ENCODE measurements at places on chromosomes 7 and 10.

DNA sequence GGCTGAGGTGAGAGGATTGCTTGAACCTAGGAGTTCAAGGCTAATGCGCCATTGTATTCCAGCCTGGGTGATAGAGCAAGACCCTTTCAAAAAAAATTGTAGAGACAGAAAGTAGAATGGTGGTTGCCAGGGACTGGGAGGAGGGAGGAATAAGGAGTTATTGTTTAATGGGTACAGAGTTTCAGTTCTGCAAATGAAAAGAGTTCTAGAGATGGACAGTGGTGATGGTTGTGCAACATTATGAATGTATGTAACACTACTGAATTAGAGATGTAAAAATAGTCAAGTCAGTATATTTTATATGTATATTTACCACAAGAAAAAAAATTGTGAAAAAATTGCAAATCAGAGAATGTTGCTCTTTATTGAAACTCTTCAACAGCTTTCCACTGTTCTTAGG lies 266.5 kb upstream of the NPY start:
- DNase-seq, result no peak

DNA sequence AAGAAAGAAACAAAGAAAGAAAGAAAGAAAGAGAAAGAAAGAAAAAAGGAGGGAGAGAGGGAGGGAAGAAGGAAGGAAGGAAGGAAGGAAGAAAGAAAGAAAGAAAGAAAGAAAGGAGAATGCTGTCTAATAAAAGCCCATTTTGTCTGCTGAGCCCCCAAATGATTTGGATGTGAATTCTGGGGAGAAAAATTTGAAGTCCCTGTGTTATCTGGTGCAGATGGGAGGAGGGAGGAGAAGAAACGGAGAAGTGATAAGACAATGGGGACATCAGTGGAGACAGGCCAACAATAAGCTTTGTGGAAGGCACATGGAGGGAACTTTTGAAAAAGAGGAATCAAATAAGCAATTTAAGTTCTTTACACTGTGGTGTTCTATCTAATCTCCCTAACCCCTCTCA lies 24.6 kb upstream of the TMEM273 start:
- DNase-seq, result no peak

GRCh38 chr10:75665707-75666106 lies 234.3 kb downstream of the LRMDA start:
- DNase-seq, result no peak

GRCh38 chr7:75739796-75740672 lies 1.3 kb upstream of the HIP1 start:
- DNase-seq, result peak; percentile 54

DNA sequence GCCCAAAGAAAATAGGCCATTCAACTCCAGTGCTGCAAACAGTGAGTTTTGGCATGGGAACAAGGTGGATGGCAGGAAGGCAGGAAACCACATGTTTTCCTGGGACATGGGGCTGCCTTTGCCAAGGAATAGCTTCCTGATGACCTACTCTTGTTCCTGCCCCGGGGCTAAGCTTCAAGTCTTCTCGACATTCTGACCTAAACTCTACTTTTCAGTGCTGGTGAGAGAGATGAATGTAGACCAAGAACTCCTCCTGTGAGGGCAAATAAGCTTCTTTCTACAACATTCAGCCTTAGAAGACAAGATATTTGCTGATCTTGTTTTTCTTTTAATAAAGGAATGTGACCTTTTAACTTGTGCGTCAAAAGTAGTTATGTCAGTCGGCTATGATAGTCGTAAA lies 199.0 kb downstream of the GPR37 start:
- DNase-seq, result peak; percentile 10

DNA sequence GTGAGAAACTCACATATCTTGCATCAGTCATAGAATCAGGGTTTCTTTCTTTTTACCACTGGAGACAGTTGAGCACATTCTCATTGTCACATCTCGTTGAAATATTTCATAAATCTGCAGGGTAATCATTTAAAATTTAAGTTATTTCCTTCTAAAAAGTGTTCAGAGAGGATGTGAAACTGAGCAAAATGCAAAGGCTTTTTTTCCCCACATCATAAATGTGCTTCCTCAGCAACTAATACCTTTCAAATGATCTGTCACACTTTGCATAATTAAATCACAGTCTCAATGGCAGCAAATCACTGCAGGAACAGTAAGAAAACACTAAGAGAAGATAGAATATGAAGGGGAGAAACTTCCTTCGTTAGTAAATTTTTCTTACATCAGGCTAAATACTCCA lies 187.5 kb downstream of the EVX1 start:
- no peak for DNase-seq

DNA sequence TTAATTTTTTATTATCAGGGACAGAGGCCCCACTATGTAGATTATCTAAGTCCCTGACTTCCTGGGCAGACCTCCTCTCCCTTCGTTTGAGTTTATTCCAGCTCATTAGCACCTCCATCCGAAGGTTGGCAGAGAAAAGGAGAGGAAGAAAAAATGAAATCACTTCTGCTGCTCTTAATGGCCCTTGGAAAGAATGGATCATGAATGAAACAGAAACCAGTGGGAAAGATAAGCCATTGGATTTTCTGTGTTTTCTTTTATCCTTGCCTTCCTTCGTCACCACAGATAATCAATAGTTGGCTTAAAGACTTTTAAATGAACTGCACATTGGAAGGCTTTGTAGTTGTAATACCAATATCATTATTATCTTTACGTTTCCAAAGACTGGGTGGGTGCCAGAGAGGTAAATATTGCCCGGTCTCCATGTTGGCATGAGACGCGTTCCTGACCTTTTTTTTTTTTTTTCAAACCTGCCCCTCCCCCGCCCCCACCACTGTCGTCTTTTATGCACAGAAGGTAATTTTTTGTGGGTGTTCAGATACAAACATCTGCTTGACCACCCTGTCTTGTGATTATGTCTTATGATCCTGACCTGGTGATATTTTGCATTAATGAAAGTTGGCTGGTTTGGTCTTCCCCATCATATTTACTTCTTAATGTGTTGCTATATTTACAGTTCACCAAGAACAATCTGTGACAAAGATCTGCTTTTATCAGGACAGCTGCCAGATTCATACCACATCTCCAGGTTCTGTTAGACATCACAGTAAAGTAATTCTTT lies 116.8 kb downstream of the ARID5B start:
- no peak for DNase-seq

DNA sequence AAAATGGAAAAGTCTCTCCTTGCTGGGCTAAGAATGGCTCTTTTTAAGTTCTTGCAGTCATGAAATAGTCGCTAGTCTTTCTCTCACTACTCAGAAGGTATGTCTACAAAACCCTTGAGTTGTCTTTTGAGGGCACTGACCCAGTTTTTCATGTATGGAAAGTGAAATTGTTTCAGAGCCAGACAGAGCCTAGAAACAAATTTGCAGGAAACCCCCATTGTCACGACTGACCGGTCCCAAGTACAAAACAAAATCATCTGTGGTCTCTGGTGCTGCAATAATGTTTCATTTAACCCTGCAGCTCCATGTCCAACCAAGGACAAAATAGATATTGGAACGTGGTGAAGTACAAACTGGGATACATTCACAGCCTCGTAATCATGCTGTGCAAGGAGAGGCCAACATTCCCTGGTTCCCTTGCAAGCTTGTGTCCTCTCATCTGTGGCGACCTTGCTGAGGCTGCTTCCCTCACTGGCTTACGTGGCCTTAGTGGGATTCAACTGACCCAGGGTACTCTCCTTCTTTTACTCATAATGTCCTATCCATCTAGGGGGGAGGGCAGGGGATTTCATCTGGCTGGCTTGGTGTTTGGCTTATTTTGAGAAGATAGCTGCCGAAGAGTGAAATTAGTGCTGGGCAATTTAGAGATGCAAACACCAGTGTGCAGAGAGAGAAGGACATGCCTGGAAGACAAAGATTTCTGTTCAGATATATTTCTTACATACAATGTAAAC lies 172.5 kb downstream of the IPMK start:
- DNase-seq, result no peak
